ENCODE measurements at places on chromosomes 3 and 15. TPM values are rescaled to one million over a fixed set of nuclear protein-coding genes. Genes with fewer than 3 reads are reported as not detected.

GRCh38 chr15:44319385-44319784, 30.9 kb downstream of the GOLM2 start:
- no peak overlapping the region for H3K27ac ChIP-seq
- H3K4me1 ChIP-seq: peaks cover 7% of the 10 kb centered on the region
- no peak for DNase-seq
- peaks cover 4% of the 10 kb centered on the region for H3K36me3 ChIP-seq
- no peak overlapping the region for H3K4me3 ChIP-seq

DNA sequence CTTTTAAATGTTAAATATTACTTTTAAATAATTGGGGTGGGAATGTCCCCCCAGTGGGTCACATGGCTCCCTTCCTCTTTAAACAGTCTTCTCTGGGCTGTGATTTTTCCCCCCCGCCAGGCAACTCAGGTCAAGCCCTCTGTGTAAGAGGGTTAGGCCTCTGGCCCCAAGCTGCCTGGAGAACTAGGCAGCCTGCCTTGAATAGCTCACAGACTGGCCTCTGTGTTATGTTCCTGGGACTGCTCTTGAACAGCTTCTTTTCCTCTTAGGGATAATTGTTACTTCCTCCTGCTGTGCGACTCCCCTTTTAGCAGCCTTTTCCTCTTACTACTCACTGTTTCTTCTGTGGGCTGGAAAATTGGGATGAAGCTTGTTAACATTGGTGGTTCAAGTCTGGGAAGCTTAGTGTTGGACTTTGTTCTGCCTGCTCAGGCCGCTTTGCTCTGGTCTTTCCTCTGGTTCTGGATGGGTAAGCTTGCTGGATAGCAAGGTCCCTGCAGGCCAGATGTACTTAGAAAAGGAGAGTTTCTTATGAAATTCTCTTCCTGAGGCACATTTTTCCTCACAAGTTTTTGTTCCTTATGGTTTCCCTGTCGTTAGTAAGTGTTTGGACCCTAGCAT, 2.2 kb downstream of the TEX264 start:
- H3K27me3 ChIP-seq: no peaks in the 10 kb centered on the region
- peaks cover 41% of the 10 kb centered on the region for H3K4me1 ChIP-seq

Gene C3orf85
- total RNA-seq: not detected

DNA sequence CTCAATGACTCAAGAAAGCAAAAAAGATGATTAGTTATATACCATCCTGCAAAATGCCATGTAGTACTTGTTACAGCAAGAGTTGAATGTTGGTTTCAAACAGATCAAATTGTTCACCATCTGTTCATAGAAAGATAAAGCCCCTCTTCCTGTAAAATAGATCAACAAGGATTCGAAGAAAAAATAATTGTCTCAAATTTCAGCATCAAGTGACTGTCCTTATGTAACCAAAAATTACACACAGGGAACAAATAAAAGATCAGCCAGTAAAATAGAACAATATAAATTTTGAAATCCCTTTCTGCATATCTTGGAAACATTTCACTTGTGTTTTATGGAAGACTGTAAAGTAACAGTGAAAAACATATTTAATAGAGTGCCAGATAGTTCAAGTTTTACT, 165.1 kb upstream of the STAC start:
- H3K27ac ChIP-seq: no peak overlapping the region
- peaks cover 5% of the 10 kb centered on the region for H3K4me1 ChIP-seq
- H3K4me3 ChIP-seq: no peak overlapping the region

DNA sequence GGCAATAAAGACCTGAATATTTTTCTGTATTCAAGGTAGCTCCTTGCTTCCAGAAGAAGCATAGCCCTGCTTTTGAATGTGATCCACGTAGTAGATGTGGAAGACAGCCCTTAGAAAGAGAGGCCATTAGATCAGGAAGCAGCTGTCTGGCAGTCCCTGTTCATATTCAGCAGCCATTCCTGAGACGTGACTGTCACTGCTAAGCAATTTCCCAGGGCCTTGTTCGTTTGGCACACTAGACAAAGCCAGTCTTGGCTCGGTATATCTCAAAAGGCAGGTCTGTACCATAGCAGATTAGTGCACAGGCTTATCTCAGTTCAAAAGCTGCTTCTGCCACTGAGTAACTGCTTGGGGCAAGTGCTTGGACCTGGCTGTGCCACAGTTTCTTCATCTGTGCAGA, 287.8 kb upstream of the MCTP2 start:
- no peak overlapping the region for H3K27ac ChIP-seq
- H3K36me3 ChIP-seq: no peaks in the 10 kb centered on the region
- no peaks in the 10 kb centered on the region for H3K27me3 ChIP-seq
- H3K4me1 ChIP-seq: no peaks in the 10 kb centered on the region
